Vagina (tissue), 2 donors: ENCODE measurements at places on chromosomes 5 and 9.
A peak's percentile ranks its signal among the peaks of the same experiment; 100 is the strongest.

DNA sequence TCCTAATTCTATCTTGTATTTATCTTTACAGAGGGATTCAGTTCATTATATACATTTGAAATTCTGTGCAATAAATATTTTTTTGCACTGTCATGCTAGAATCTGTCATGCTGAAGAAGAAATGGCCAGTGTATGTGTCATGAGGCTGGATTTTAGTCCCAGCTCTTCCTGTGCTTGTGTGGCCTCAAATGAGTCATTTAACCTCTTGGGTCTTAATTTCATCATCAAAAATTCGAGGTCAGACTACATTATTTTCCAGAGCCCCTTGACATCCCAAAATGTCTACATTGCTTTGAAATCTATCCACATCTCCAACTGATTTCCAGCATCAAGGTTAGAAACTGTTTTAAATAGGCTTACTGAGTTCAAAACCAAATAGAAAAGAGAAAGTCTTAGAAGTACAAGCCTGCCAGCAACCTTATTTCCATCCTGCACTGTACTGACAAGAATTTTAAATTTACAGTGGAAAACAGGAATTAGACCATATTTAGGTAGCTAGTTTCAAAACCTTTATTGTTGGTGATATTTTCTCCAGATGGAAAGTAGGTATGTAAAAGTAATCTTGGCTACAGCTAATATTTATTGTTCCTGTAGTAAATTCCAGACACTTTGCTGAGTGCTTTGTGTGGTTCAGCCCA lies 96.7 kb upstream of the MAMDC2 start:
- H3K4me3 ChIP-seq, result no peak overlapping the region
- no peaks in the 10 kb centered on the region for H3K36me3 ChIP-seq
- no peak overlapping the region for H3K27ac ChIP-seq

- H3K36me3 ChIP-seq, result no peaks in the 10 kb centered on the region
- H3K4me3 ChIP-seq, result no peak overlapping the region
- DNase-seq, result no peak
- H3K4me1 ChIP-seq, result peaks cover 8% of the 10 kb centered on the region
- H3K27me3 ChIP-seq, result peaks cover 9% of the 10 kb centered on the region
These were observed 1.4 kb downstream of the GDA start for GRCh38 chr9:72150661-72151060.

DNA sequence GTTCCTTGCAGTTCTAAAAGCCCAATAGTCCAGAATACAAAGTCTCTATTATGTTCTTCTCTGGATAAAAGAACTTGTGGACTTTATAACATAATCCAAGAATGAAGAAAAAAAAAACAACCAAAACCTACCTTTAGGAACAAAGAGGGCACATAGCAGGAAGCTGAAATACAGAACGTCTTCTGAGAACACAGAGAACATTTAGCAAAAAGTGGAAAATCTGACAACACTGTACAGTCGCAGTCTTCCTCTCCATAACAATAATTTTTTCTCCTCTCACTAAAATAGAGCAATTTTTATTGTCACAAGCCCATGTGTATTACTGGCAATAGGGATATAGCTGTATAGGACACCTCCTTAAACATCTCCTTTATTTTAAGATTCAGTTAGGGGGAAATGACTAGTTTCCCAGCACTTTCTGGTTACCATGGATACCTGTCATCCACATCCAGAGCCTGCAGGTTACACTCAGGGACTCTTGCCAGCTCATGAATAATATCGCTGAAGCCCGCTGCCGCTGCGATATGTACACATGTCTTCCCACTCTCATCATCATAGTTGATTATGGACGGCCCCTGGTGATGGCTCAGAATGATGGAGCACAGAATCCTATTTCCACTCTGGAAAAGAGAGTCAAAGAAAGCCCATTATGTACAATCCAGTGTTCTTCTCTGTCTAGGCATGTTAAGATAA lies 106.5 kb downstream of the ANKRD55 start:
- no peak for DNase-seq
- no peak overlapping the region for H3K27ac ChIP-seq
- H3K36me3 ChIP-seq, result no peaks in the 10 kb centered on the region
- no peaks in the 10 kb centered on the region for H3K27me3 ChIP-seq
- H3K4me1 ChIP-seq, result peaks cover 20% of the 10 kb centered on the region

DNA sequence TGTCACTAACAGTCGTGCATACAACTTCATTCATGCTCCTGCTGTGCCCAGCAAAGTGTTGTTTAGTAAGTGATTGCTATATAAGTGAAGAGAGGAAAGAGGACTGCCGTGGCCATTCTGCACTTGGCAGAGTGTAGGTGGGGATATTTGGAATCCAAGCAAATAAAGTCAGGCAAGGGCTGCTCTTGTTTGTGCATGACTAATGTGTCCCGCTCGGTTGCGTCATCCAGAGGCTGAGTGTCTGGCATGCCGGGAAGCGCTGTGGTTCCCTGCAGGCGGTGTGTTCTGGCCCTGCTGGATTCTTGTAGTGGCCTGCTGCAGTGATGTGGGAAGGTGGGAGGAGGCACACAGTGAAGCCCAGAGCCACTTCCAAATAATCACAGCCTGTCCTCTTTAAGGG lies 136.9 kb upstream of the ANKH start:
- H3K27ac ChIP-seq, result peak overlapping the region; percentile 45
- DNase-seq, result peak; percentile 98
- H3K36me3 ChIP-seq, result no peaks in the 10 kb centered on the region
- H3K4me3 ChIP-seq, result no peak overlapping the region

DNA sequence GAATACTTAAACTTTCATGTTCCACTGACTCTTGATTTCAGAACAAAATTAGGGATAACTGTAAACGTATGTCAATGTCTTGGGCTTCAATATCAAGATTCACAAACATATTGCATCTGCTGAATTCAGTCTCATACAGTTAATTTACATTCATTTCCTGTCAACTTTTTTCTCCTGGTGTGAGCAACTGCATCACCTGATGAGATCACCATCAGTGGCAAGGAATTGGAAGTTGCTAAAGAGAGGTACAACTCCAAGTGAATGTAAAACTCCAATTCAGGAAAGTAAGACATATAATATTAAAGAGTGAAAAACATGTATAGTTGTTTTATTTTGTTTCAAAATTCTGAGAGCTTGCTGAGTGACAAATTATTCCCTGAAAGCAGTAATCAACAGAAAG lies 1336.2 kb upstream of the C9orf72 start:
- no peak overlapping the region for H3K4me3 ChIP-seq
- DNase-seq, result no peak
- H3K27ac ChIP-seq, result no peak overlapping the region
- H3K27me3 ChIP-seq, result no peaks in the 10 kb centered on the region

- no peaks in the 10 kb centered on the region for H3K36me3 ChIP-seq
- no peak for DNase-seq
- H3K4me1 ChIP-seq, result peaks cover 21% of the 10 kb centered on the region
- peak overlapping the region; percentile 63 for H3K27ac ChIP-seq
- H3K27me3 ChIP-seq, result no peaks in the 10 kb centered on the region
- no peak overlapping the region for H3K4me3 ChIP-seq
These were observed 27.0 kb upstream of the ZNF622 start for GRCh38 chr5:16492398-16493140.

DNA sequence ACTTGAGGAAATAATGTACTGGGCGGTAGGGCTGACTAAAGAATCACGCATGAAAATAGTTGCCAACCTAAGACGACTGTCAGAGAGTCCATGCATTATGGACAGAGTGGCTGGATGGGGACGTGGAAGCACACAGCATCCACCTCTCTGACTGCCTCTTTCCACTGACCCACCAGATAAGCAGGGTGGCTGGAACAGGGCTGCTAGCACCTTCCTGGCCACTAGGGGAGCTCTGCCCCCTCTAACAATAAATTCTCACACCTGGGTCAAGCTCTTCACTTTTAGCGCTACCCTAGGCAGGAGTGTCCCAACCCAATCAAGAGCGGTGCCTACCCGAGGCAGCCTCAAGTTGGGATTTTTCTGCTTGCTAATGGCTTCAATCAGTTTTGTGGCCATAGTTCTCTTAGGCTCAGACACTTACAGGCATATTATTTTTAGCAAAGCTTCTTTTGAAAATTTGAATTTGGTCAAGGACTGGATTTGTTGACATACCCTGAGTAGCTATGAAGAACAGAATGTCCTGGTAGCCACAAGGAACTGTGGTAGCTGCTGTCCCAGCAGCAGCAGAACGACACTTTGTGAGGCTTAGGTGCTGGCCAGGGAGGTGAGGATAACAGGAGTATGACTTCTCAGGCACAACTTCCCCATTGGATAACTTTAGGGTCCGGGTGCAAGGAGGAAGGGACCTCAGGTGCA lies 6.9 kb upstream of the TPM2 start:
- no peak for DNase-seq
- no peaks in the 10 kb centered on the region for H3K4me1 ChIP-seq
- H3K27ac ChIP-seq, result peak overlapping the region; percentile 45
- H3K4me3 ChIP-seq, result no peak overlapping the region

GRCh38 chr9:92385477-92385876 lies 18.9 kb downstream of the OGN start:
- no peak for DNase-seq
- H3K27me3 ChIP-seq, result no peaks in the 10 kb centered on the region
- H3K4me1 ChIP-seq, result no peaks in the 10 kb centered on the region
- H3K4me3 ChIP-seq, result no peak overlapping the region
- H3K36me3 ChIP-seq, result no peaks in the 10 kb centered on the region

GRCh38 chr5:144779368-144779767 lies 608.7 kb downstream of the KCTD16 start:
- no peaks in the 10 kb centered on the region for H3K36me3 ChIP-seq
- no peak overlapping the region for H3K27ac ChIP-seq
- no peak overlapping the region for H3K4me3 ChIP-seq
- no peak for DNase-seq
- H3K4me1 ChIP-seq, result no peaks in the 10 kb centered on the region

DNA sequence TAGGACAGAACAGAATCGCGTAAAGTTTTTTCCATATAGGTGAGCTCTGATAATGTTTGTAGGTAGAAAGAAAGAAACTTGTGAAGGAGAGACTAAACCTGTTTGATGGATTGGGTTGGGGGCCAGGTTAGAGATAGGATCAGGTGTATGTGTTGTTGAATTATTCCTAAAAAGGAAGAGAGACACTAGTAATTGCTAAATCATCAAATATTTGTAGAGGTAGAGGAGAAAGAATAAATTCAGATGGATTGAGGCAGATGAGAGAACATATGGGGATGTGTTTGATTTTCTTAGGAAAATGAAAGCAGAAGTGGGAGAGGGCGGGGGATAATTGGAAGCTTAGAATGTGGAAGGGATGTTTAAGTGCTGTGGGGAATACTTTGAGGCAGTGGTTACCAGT lies 7.7 kb downstream of the ZCCHC7 start:
- H3K36me3 ChIP-seq, result peaks cover 18% of the 10 kb centered on the region
- DNase-seq, result no peak
- no peak overlapping the region for H3K4me3 ChIP-seq
- peaks cover 14% of the 10 kb centered on the region for H3K4me1 ChIP-seq

DNA sequence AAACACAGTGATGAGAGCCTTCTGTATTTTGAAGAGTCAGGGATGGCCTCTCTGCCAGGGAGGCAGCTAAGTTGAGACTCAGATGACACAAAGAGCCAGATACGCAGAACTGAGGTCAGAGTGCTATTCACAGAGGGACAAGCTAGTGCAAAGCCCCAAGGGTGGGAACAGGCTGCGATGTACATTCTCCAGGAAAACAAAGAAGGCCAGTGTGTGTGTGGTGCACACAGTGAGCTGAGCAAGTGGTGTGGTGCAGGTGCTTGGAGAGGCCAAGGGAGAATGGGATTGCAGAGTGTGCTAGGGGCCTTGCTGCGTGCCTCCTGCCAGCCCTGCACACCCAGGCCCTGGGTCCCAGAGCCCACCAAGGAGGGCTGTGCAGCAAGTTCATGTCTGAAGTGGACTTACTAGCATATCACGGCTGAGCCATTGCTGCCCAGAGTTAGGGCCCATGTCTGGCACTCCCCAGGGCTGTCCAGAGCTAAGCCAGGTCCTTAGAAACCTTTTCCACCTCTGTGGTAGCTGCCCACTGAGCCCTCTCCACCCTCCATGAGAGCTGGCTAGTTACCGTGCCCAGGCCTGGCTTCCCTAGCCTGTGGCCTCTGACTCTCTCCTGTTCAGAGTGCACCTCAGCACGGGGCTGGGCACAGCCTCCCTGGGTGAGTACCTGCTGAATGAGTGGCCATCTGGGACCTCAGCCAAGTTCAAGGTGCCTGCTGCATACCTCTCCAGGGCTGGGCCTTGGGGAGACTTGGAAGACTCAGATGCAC lies 9.3 kb downstream of the SLC25A48 start:
- no peaks in the 10 kb centered on the region for H3K4me1 ChIP-seq
- no peak for DNase-seq

GRCh38 chr5:151328734-151329133 lies 18.6 kb downstream of the SLC36A2 start:
- DNase-seq, result peak; percentile 22
- no peaks in the 10 kb centered on the region for H3K27me3 ChIP-seq
- no peak overlapping the region for H3K27ac ChIP-seq

- no peak overlapping the region for H3K27ac ChIP-seq
- H3K4me1 ChIP-seq, result no peaks in the 10 kb centered on the region
- no peak for DNase-seq
- H3K27me3 ChIP-seq, result no peaks in the 10 kb centered on the region
These were observed 86.0 kb downstream of the NREP start for GRCh38 chr5:111670826-111671492.

DNA sequence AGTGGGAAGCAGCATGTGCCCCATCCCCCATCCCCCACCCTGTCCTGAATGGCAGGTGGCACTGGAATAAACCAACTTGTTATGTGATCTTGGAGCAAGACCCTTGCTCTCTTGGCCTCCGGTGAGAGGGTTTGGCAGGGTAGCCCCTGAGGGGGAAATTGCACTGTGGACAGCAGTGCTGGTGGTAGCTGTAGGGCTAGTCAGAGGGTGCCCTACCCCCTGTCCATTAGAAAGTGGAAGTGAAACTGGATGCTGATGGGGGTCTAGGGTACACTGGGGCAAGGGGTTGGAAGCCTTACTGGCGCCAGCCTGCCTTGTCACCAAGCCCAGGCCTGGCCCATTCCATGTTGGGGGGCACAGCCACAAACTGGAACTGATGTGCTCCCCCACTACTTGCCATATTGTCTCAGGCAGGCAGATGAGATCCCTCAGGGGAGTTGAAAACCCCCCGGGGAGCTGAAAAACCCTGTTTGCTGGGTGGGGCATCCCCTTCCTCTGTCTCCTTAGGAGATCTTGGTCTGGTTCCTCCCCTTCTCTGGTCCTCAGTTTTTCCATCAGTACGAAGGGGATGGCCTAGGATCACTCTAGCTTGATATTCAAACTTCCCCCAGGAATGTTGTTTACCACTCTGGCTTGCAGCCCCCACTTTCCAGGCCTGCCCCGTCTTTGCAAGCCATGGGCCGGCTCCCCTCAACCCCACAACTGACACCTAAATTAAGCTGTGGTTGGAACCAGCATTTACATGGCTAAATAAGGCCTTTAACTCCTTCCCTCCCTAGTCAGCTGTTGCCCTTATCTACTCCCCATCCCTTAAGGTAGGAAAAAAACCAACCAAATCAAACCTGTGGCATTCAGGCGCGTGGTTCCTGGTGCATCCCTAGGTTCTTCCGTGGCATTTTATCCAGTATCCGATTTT lies 14.4 kb upstream of the SYNPO start:
- no peak for DNase-seq
- H3K4me1 ChIP-seq, result peaks cover 60% of the 10 kb centered on the region
- peak overlapping the region; percentile 66 for H3K4me3 ChIP-seq
- H3K27me3 ChIP-seq, result no peaks in the 10 kb centered on the region
- no peaks in the 10 kb centered on the region for H3K36me3 ChIP-seq
